ENCODE measurements at places on chromosomes 13 and 19.

DNA sequence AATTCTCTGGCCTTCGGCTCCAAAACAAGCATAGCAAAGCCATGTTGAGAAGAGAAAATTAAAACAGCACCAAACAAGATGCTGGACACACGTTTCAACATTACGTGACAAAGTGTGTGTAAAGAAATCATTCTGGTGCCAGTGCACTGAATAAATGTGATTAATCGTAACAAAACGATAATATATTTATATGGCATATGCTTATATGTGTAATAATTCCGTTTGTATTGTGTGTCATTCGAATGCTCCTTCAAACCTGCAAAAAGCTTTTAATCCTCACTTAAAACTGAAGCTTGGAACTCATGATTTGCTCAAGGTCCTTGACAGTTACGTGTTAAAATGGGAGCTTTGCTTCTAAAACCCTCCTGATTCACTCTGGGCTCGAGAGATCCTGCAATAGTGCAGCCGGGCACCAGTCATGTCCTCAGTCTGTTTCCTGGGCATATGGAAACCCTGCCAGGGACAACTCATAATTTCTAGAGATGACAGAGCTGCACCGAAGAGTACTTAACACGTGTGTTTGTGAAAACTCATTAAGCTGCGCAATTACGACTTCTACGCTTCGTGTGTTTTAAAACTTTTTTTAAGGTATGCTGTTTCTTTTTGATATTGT, 731 bp upstream of the AKAP8L start:
- DNase-seq: no peak

DNA sequence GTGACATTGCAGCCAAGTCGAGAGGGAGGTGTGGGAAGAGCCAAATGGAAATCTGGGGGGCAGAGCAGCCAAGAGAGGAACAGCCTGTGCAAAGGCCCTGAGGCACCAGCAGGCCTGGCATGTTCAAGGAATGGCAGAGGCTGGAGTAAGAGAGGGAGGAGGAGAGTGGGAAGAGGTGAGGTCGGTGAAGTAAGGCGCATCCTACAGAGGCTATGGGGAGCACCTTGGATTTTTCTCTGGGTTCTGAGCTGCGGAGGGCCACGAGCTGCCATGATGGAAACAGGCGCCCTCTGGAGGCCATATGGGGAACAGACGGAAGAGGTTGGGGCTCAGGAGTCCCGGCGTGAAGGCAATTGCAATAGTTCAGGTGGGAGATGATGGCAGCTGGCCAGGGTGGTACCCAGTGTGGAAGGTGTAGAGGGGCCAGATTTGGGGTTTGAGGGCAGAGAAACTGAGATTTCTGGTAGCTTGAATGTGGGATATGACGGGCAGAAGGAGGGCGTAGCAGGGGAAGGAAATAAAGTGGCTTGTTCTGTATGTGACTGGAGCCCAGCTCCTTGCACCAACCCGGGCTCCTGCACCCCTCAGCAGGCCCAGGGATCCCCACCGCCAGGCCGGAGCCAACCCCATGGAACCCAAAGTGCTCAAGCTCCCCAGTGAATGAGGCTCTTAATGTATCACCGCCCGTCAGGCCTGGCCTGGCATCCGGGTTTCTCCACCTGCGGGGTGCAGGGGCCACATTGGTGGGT, 20.5 kb upstream of the STRN4 start:
- peak; percentile 58 for DNase-seq

DNA sequence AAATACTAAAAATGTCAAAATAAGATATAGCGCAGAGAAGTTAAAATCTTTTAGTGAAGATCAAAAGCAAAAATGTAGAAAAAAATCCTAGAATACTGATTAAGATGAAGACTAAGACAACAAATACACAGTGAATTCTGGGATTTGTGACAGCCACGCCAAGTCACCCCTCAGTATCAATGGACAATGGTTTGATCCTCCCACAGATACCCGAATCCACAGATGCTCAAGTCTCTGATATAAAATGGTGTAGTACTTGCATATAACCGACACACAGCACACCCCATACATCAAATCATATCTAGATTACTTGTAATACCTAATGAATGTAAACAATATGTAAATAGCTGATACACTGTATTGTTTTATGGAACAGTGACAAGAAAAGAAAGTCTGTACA, 5.9 kb downstream of the MIPEP start:
- no peak for DNase-seq

DNA sequence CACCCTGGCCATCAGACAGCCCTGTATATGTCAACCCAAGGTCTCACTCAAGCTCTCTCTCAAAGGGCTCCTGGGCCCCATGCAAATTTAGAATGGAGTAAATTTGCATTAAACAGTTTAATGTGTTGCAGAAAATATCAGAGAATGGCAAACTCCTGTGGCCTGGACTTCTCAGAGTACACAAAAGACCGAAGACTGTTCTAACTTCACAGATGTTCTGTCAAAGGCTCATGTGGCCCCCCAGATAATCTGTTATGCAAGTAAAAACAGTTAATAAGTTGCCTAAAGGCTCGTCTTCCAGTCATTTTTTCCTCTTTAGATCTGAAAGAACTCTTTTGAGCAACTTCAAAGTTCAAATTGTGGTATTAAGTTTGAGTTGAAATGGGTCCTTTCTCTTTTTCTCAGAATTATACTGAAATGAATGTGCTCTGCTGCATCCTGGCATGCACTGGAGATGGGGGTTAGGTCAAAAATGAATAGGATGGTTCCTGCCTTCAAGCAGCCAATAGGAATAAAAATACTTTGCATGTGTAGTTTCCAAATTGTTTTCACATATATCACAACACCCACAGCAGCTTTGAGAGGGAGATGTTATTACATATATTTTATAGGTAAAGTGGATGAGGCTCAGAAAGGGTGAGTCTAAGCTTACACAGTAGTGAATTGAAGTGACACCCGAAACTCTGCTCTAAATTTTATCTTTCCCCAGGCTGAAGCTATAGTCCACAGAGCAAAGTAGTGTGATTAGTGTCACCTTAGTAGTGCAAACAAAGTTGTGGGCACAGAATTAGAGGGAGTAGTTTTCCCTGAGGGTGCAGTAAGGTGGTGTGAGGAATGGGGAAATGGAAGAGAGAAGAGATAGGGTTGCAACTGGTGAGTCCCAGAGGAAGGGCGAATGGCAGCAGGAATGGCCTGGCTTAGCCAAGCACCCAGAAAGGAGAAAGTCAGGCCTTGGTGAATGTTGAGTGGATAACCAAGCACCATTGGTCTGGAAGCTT, 205.0 kb upstream of the RFC3 start:
- no peak for DNase-seq

DNA sequence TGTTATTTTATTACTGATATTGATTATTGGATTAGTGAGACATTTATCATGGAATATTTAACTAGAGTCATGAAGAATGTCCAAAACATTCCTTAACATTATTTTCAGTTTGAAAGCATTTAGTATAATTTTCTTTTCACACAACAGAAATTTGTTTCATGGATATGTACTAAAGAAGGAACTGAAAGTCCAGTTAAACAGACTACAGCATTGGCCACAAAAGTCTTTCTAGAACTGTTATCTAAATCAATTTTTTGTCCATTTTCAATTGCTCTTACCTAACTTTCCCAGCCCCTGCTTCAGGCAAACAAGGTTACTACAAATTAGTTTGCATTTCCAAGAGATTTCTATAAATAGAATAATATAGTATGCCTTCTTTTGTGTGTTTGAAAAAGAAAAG, 1018.0 kb upstream of the PCDH20 start:
- no peak for DNase-seq

DNA sequence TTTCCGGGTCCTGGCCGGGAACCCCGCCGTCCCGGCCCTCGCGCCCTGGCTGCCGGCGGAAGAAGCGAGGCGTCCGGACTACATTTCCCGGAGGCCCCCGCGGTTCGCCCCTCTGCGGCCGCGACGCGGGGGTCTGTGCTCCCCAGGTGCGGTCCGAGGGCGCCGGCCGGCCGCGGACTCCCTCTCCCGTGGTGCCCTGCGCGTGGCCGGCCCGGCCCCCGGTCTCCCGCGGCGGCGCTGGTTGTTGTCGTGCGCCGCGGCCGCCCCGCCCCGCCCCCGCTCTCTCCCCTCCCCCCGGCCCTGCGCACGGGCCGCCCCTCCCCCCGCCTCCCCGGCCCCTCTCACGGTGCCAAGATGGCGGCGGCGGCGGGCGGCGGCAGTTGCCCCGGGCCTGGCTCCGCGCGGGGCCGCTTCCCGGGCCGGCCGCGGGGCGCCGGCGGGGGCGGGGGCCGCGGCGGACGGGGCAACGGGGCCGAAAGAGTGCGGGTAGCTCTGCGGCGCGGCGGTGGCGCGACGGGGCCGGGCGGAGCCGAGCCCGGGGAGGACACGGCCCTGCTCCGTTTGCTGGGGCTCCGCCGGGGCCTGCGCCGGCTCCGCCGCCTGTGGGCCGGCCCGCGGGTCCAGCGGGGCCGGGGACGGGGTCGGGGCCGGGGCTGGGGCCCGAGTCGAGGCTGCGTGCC, at the start of gene KMT2B:
TSS of gene KMT2B (plus strand) at position 339 of the 680 bp plus-strand sequence. CDS start at position 355, 16 bp downstream.
- DNase-seq: no peak

DNA sequence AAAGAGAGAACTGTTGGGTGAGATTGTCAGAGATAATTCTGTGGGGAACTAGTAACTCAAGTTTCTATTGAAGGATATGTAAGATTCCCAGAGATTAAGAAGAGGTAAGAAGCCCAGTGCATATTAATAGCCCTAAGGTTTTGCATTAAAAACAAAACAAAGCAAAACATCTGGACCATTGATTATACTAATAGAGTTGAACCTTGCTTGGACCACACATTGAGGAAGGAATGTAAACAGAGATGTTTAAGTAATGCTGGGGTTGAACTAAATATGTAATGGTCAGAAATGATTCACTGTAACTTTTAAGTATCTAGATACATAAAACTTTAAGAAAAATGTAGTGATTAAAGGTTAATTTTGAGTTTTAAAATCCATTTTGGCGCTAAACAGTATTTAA, 1770.0 kb downstream of the PCDH9 start:
- DNase-seq: no peak

- DNase-seq: no peak
Measured at GRCh38 chr13:76385586-76385985, 500.6 kb downstream of the KCTD12 start.

GRCh38 chr13:77337159-77337558, 10.3 kb upstream of the MYCBP2 start:
- no peak for DNase-seq

GRCh38 chr13:52003541-52003940, 7.7 kb downstream of the ATP7B start:
- DNase-seq: peak; percentile 8

DNA sequence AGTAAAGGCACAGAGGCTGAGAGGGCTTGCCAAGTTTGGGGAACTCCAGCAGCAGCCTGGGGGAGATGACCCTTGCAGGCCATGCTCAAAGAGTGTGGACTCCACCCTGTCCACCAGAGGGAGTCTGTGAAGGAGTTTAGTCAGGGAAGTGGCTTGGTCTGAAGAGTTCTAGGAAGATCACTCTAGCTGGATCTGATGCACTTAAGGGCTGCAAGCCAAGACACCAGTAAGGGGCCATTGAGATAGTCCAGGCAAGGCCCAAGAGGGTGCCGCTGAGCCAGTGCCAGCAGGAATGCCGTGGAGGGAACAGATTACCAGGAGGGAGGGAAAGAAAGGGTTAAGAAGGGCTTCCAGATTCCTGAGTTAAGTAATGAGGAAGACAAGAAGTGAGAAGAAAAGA, 68.7 kb downstream of the ZAR1L start:
- DNase-seq: peak; percentile 50

GRCh38 chr19:47094557-47095475, 18.8 kb downstream of the ZC3H4 start:
- DNase-seq: no peak

Measured in RPMI8226 (cell line).